ENCODE measurements at places on chromosomes 6 and 20.

DNA sequence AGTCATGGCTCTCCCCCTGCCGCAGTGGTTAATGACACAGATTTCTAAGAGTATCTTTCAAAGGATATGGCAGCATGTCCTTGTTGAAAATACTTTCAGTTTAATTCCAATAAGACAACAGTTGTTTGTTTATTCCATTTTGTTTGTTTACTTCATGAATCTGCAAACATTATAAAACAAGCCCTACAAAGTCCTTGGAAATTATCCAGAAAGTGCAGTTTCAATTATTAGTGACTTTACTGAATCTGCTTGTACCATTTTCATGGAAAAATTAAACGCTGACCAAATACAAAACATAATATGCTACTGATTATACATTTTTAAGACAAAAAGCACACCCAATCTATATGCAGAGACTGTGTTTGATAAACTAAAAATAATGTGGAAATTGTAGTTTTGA, 3.3 kb downstream of the HEY2 start:
- no peak for DNase-seq

- no peak for DNase-seq
These were observed 66.4 kb downstream of the ANKS1A start for GRCh38 chr6:34955442-34955841.

GRCh38 chr20:17460119-17460518, 71.1 kb downstream of the BFSP1 start:
- peak; percentile 29 for DNase-seq

GRCh38 chr6:95548188-95548786, 29.0 kb upstream of the MANEA start:
- DNase-seq = no peak

GRCh38 chr6:157227202-157228166, 95.8 kb downstream of the TMEM242 start:
- no peak for DNase-seq

DNA sequence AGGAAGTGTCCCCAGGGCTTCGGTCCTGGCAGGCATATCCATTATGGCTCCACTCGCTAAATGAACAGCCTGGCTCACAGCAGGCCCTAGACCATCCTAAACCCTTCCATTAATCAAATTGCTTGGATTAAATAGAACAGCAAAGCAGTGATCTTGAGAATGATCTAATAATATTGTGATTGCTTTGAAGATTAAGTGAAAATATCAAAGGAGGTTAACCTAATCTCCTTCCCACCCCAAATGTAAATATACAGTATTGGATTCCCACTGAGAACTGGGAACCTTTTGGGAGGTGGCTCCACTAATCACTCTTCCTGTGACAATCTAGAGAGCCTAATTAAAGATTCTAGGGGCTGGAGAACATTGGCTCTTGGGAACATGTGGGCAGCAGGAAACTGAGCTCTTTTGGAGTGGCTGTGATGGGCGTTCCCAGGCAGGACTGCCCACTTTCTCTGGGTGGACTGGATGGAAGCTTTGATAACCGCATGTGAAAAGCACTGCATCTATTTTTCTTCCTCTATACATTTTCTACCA, 68.3 kb upstream of the FRMD1 start:
- no peak for DNase-seq

GRCh38 chr20:1225263-1225782, 521 bp upstream of the RAD21L1 start:
- peak; percentile 38 for DNase-seq

- DNase-seq = no peak
These were observed 72.4 kb upstream of the BTBD3 start for GRCh38 chr20:11845340-11845739.

- DNase-seq = peak; percentile 25
These were observed 63.9 kb upstream of the MCHR2 start for GRCh38 chr6:100057941-100058340.

GRCh38 chr20:2132461-2132901, 30.9 kb downstream of the STK35 start:
- DNase-seq = no peak

GRCh38 chr20:2865630-2866029, 7.7 kb upstream of the PTPRA start:
- no peak for DNase-seq

GRCh38 chr20:15248618-15249395, 911.4 kb upstream of the FLRT3 start:
- no peak for DNase-seq

GRCh38 chr6:91659891-91660290, 1073.0 kb upstream of the MAP3K7 start:
- DNase-seq = peak; percentile 12

- no peak for DNase-seq
These were observed 3.2 kb downstream of the TTLL2 start for GRCh38 chr6:167328086-167328485.

GRCh38 chr20:63942250-63942951, 13.8 kb downstream of the UCKL1 start:
- peak; percentile 66 for DNase-seq

GRCh38 chr20:41344477-41344876, 3.9 kb downstream of the LPIN3 start:
- no peak for DNase-seq

GRCh38 chr6:137222381-137222780, 3.2 kb upstream of the IFNGR1 start:
- DNase-seq = no peak

GRCh38 chr6:105204768-105205167, 25.0 kb upstream of the POPDC3 start:
- DNase-seq = no peak

- no peak for DNase-seq
These were observed 72.7 kb downstream of the GINS1 start for GRCh38 chr20:25480156-25480555.

DNA sequence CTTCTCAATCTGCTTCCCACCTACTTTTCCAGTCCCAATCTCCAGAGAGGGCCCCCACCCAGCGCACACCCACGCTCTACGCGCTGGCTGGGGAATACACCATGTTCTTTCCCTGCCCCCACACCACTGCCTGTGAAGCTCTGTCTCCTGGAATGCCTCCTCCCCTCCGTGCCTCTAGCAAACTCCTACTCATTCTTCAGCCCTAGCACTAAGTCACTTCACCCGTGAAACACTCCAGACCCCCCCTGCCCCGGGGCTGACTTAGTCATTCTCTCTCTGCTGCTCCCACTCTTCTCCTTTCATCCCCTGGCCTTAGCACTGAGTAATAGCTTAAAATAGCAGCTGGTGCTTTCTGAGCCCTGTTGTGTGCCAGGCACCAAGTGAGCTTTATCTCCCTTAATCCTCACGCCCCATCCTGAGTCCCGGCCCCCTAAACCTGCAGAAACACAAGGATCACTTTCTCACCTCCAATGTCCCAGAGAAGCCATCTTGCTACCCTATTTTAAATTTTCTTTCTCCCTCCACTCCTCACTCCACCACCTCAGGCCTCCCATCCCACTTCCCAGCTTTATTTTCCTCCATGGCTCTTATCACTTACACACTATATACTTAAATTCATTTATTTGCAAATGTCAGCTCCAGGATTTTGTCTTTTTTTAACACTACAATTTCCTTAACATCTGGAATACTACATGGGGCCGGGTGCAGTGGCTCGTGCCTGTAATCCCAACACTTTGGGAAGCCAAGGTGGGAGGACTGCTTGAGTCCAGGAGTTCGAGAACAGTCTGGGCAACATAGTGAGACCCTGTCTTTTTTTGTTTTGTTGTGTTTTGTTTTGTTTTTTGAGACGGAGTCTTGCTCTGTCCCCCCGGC, 6.3 kb upstream of the PARD6B start:
- peak; percentile 98 for DNase-seq

DNA sequence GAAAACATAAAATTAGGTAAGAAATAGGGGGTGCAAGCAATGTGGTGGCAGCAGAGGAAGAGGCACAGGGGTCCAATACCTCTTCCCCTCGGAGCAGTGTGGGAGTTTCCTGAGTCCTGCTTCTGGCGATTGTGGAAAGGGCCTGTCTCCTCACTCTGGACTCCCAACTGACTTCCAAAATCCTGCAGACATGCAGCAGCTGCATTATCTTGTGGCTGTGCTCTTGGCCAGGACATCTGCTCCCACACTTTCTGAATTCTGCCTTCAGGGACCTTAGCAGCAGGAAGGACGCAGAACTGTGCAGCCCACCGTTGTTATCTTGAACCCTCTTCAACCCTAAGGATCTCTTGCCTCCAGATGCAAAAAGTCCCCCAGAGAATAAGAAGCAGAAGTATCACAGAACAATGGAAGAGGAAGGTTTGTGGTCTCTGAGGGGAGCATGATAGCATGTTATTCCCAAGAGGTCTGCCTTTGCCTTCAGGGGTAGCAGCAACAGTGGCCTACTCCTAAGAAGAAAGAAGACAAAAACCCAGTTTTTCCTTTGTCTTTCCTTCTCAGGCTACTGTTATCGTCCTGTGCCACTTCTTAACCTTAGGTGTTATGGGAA, 102.5 kb upstream of the EMILIN3 start:
- DNase-seq = no peak
